Activated naive CD8-positive, alpha-beta T cell treated with anti-CD3 and anti-CD28 coated beads, Interleukin-2, amount 50 U/mL, for 16 hours (primary cell): ENCODE measurements at places on chromosomes 3 and 15.

DNA sequence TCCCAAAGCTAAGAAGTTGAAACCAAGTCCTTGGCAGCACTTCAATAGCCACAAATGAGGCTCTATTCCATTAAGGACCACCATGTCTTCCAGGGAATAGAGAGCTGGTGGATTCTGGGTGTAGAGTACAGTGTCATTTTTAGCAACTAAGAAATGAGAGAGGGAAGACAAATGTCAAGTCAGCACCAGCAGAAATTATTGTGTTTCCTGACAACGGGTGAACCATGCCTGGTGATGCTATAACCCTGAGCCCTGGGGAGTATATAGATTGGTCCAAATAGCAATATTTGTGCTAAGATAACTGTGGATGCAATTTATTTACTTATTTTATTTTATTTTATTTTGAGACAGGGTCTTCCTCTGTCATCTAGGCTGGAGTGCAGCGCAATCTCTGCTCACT is 305.6 kb upstream of the WNT5A start:
- no peak for DNase-seq

DNA sequence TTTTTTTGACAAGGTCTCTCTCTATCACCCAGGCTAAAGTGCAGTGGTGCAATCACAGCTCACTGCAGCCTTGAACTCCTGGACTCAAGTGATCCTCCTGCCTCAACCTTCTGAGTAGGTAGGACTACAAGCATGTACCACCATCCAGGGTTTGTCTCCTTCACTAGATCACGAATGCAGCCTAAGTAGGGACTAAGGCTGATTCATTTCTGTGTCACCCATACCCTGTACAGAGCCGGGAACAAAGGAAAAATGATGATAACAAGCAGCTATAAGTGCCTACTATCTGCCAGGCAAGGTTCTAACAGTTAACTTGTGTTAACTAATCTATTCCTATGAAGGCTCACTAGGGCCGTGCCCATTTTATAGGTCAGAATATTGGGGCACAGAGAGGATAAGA is 7.0 kb downstream of the TMEM40 start:
- no peak for DNase-seq

DNA sequence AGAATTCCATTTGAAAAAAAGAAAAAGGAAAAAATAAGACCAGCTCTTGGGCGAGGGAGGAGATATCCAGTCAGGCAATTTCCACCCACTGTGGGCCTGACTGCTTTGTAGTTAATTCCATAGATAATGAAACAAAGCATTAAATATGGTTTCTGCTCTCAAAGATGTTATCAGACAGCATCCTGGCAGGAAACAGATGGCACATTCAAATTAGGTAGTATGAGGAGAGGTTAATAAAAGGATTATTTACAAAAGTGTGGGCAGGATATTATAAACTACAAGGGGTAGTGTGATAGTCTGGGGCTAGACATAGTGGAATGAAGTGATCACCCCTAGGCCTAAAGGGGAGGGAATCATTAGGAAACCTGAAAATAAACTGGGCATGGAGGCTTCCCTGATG is 193.2 kb downstream of the CLSTN2 start:
- no peak for DNase-seq

DNA sequence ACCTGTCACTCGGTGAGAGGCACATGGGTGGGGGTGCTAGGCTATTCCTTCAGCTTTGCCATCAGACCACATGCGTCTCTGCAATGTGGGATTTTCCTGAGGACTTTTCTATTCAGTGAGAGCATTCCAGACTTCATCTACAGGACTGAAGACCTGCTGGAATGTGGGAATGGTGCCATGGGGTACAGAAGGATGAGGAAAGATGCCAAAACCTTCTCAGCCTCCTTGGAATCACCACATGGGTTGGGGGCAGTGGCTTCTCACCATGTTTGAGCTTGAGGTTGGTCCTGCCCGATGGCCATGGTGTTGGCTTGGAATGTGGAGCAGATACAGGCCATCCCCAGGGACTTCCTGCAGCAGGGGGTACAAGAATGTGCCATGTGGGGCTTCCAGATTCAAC is 80.9 kb upstream of the KLF13 start:
- DNase-seq, result no peak

DNA sequence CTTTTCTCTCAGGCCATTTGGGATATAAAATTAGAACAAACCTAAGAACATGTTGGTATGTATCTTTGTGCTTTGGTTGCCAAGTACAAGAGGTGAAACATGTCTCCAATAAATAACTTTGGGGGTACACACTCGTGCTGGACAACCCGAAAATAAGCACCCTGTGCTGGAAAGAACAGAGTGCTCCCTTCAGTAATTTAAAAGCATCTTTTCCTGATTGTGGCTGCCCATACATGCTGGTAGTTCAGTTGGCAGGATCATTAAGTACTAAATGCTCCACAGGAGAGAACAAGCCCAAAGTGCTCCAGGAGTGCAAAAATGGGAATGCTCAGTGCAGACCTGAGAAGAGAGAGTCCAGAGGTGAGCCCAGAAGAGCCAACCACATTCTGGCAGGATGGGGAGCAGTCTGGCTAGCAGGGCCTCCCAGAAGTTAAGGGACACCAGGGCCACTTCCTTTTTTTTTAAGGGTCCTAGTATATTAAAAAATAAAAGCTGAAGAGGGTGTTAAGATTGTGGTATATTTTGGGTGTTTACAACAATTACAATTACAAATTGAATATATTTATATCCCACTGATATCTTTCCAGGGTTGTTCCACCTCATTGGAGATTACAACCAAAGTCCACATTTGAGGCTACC is 48.6 kb upstream of the SSR3 start:
- no peak for DNase-seq

GRCh38 chr3:14222900-14223594 is 44.4 kb downstream of the LSM3 start:
- DNase-seq, result no peak

GRCh38 chr3:69944931-69945493 is 54.5 kb upstream of the SAMMSON start:
- no peak for DNase-seq

GRCh38 chr15:66864871-66865281 is 162.8 kb downstream of the SMAD6 start:
- DNase-seq, result no peak

- no peak for DNase-seq
Observed at GRCh38 chr15:59138243-59138642, 33.3 kb downstream of the CCNB2 start.

GRCh38 chr3:184423561-184423960 is 43.7 kb downstream of the CHRD start:
- no peak for DNase-seq

DNA sequence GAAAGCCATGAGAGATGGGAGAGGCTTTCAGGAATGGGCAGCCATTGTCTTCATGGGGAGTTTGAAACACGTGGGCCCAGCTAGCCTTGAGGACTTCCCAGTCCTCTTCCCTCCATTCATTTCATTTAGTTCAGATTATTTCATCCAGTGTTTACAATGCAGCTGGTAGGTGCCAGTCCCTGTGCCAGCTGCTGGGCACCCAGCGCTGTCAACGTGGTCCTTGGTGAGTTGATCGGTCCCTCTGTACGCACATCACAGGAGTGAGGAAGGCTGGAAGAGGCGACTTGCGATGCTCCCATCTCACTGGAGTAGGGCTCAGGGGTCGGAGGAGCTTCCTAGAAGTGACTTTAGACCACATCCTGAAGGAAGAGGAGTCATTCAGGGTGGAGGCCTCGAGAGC is 206.4 kb upstream of the BHLHE40 start:
- no peak for DNase-seq

GRCh38 chr3:133081016-133081415 is 42.8 kb downstream of the TMEM108 start:
- no peak for DNase-seq

- no peak for DNase-seq
Observed at GRCh38 chr15:78691851-78692421, 50.9 kb upstream of the CHRNB4 start.

DNA sequence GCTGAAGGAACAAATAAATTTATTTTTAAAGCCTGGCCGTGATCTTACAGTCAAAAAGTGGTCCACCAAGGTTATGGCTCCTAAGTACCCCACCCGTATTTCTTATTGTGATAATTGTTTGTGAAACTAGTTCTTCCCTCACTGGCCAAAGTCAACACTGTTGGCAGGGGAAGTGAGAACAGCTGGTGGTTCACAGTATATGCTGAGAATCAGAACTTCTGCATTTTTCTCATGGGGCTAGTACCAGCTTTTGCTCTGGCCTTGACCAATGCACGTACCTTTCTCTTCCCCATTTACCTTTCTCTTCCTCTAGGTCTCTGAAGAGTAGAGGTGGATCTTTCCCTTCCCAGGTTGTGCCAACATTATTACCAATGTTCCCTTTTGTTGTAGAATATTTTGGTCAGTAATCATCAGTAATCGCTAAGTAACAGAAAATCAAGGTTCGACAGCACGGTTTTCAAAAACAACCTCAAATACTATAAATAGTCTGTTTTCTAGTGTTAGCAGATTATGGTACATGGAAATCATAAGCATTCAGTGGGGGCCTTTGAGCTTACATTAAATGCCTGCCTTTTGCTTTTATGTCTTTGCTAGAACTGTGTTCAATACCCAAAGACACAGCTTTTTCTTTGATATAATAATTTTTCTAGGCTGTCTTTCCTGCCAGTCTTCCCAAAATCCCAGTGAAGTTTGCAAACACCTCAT is 268.0 kb downstream of the LPP start:
- DNase-seq, result no peak

- no peak for DNase-seq
Observed at GRCh38 chr3:138960417-138960852, 13.4 kb downstream of the FOXL2NB start.

- no peak for DNase-seq
Observed at GRCh38 chr3:126442094-126442855, 33.4 kb downstream of the ZXDC start.

GRCh38 chr3:10370429-10370828 is 49.5 kb upstream of the SEC13 start:
- no peak for DNase-seq

- DNase-seq, result no peak
Observed at GRCh38 chr3:87761795-87762194, 297.0 kb downstream of the CGGBP1 start.
